Thoracic aorta endothelial cell (primary cell): ENCODE measurements at places on chromosomes 4 and X. TPM values are rescaled to one million over a fixed set of nuclear protein-coding genes. Genes with fewer than 3 reads are reported as not detected.

The CXCL9 gene
- not detected in 2 replicates for total RNA-seq

The IDUA gene
- total RNA-seq = 9.5 and 10.1 TPM in 2 replicates

The BMP3 gene
- not detected in 2 replicates for total RNA-seq

The ADGRG4 gene
- total RNA-seq = under 0.01 TPM in 1 of 2 replicates, not detected in the other

The HSD17B13 gene
- 0.07 and 0.13 TPM in 2 replicates for total RNA-seq

The TECRL gene
- not detected in 2 replicates for total RNA-seq

The TEX13D gene
- total RNA-seq = not detected in 2 replicates

The GYG2 gene
- total RNA-seq = 0.13 and 0.14 TPM in 2 replicates

The ARHGEF38 gene
- not detected in 2 replicates for total RNA-seq

The CXorf65 gene
- not detected in 2 replicates for total RNA-seq

The DUSP9 gene
- total RNA-seq = 0.13 and 0.29 TPM in 2 replicates

The PDE6B gene
- total RNA-seq = 0.53 and 1.1 TPM in 2 replicates

The DMP1 gene
- total RNA-seq = not detected in 2 replicates

The XK gene
- under 0.01 and 0.07 TPM in 2 replicates for total RNA-seq

The DUSP21 gene
- not detected in 2 replicates for total RNA-seq

The TAB3 gene
- 19.7 and 23.3 TPM in 2 replicates for total RNA-seq

The STX18 gene
- 25.8 and 35.8 TPM in 2 replicates for total RNA-seq

The DRD5 gene
- total RNA-seq = not detected in 2 replicates

The CSN3 gene
- total RNA-seq = not detected in 2 replicates

The ZNF630 gene
- 0.50 and 0.80 TPM in 2 replicates for total RNA-seq

The DCHS2 gene
- under 0.01 TPM in 1 of 2 replicates, not detected in the other for total RNA-seq

The PHKA2 gene
- total RNA-seq = 11.7 and 13.9 TPM in 2 replicates

The CXCL6 gene
- 2.9 and 17.3 TPM in 2 replicates for total RNA-seq

The PNCK gene
- not detected in 2 replicates for total RNA-seq

The RAB33A gene
- 0.27 and 0.43 TPM in 2 replicates for total RNA-seq

The SLITRK4 gene
- 18.4 and 64.4 TPM in 2 replicates for total RNA-seq

The KIAA1210 gene
- total RNA-seq = not detected in 2 replicates

The TCP11X2 gene
- total RNA-seq = not detected in 2 replicates

The PAGE1 gene
- not detected in 2 replicates for total RNA-seq

The MAGIX gene
- 0.36 and 0.40 TPM in 2 replicates for total RNA-seq

The DCAF12L2 gene
- total RNA-seq = not detected in 2 replicates

The RS1 gene
- not detected in 2 replicates for total RNA-seq

The PRDM8 gene
- total RNA-seq = 0.50 and 0.66 TPM in 2 replicates

The TLL1 gene
- 8.0 and 15.2 TPM in 2 replicates for total RNA-seq

The SCARB2 gene
- 179 and 186 TPM in 2 replicates for total RNA-seq

The GPR82 gene
- not detected in 2 replicates for total RNA-seq

The HPSE gene
- total RNA-seq = 16.2 and 21.4 TPM in 2 replicates

The CORIN gene
- total RNA-seq = under 0.01 and 0.14 TPM in 2 replicates

The CYSLTR1 gene
- not detected in 2 replicates for total RNA-seq
